ENCODE measurements at places on chromosomes 5 and 9. TPM values are rescaled to one million over a fixed set of nuclear protein-coding genes. Genes with fewer than 3 reads are reported as not detected.

GRCh38 chr9:121548666-121549065, 49.0 kb upstream of the GGTA1 start:
- no peak for DNase-seq

GRCh38 chr9:109556061-109556460, 58.0 kb upstream of the PTPN3 start:
- DNase-seq: no peak

DNA sequence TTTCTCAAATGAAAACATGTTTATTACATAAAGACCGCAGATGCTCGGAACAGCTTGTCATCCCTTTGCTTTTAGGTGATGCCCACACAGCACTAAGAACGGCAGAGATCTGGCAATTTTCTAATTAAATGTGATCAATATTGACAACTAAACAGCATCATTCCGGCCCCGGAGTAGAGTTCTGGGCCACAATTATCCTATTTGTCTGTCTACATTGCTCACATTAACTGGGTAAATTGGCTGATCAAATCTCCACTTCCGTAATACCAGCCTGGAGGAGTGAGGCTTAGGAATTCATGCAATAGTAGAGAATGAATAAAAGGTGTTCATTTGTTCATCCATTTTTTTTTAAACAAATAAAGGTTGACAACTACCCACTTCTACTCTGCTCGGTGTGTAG, 245.1 kb upstream of the C9orf72 start:
- no peak for DNase-seq

DNA sequence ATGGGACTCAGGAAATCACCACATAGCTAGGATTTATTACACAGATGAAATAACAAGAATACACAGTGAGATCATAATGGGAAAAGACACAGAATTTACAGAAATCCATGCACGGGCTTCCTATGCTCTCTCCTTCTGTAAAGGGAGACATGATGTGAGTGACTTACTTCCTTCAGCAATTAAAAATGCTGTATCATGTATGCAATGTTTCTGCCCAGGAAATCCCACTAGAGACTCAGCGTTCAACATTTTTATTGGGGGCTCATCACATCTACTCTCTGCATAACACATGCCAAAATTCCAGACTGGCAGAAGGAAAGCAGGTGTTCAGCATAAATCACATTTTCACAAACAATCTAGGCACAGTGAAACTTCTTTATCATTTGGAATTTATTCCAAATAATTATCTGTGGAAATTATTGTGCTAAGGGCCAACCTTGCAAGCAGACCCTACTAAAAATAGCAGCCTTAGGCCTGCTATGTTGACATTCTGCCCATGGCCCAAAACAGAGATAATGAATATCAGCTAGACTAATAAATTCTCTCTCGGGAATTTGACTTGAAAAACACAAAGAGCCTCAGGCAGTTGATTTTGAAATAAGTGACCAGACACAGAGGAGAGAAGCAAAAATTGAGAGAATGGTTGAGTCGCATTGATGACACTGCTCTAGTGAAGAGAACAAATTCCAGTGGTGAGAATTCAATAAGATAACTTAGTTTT, 31.4 kb upstream of the SELENOP start:
- DNase-seq: no peak

DNA sequence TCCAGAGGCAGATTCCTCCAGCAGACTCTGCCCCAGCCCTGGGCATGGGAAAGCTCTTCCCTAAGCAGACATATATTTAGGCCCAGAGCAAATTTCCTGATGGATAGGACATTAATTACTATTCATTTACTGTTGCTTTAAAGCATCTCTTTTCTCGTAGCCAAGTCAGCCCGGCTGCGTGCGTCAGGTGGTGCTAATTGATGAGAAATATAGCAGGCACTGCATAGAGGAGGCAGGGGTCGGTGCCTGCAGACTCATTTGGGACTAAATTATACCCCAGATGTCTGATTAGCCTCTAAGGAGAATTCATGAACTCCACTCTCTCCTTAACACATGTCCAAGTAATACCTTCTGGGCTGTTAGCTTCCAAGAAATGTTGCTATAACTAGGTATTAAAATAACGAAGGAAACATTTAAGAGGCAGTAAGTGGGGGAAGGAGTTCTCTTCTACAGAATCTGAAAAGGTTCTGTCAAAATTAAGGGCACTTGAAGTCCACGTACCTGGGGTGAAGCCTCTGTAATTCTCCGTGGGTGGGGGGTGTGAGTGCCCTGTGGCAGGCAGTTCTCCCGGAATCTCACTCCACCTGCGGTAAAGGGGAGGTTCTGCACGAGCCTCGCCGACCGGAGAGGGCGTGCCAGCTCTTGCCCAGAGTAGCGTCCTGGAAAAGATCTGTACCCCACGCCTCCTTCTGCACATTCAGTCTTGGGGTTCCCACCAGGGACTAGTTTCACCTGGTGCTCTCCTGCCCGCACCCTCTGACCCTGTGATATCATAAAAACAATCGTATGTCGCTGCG, 115.9 kb upstream of the FCN2 start:
- no peak for DNase-seq

DNA sequence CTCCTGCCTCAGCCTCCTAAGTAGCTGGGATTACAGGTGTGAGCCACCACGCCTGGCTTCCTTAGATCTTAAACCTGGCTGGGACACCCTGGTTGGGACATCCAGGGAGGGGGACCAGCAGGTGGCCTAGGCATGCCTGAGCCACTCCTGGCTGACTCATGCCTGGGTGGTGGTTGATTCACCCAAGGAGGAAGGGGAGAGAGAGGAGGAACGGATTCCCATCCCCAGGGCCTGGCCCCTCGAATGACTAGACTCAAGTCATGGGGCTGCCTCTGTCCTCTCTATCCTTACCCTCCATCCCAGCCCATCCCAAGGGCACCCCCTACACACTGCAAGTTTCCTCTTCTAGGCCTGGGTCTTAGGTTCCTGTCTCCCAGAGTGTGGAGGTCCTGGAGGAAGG, 12.7 kb downstream of the EEIG1 start:
- DNase-seq: no peak

Gene NR6A1
- total RNA-seq: 0.39 TPM

Gene CYLC2
- not detected for total RNA-seq

Gene FAM151B
- total RNA-seq: 3.7 TPM
